Ecto neural progenitor cell (in vitro differentiated cells): ENCODE measurements at places on chromosomes 6 and 20.

- DNase-seq, result no peak
These were observed 733.7 kb downstream of the GRIK2 start for GRCh38 chr6:102127253-102127652.

DNA sequence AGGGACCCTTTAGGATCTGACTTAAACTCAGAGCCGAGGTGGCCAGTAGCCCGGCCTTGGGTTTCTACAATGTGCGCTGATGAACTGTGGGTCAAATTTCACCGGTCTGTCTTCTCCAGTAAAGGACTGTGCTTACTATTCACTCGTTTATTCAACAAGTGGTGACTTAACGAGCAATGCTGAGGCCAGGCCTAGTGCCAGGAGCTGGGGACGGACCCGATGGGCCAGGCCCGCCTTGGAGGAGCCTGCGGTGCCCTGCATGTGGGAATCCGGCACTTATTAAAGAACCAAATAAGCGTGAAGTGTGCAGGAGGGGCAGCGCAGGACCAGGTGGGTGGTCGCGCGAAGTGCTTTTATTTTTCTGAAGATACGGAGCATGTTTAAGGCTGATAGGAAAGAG lies 24.0 kb downstream of the CTCFL start:
- no peak for DNase-seq

DNA sequence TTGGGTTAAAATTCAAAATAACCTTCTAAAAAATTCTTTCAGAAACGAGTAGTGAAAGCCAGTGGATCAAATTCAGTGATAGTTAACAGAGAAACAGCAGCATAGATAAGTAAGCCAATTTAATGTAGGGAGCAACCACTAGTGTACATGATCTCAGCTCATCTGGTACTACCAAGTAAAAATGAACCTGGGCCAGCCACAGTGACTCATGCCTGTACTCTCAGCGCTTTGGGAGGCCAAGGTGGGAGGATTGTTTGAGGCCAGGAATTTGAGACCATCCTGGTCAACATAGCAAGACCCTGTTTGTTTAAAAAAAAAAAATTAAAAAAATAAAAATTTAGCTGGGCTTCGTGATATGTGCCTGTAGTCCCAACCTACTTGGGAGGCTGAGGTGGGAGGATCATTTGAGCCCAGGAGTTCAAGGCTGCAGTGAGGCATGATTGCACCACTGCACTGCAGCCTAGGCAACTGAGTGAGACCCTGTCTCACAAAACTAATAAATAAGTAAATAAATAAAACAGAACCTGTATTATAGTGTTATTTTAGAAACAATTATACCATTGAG lies 32.4 kb downstream of the CBFA2T2 start:
- no peak for DNase-seq

GRCh38 chr6:61751986-61752385 lies 534.0 kb downstream of the KHDRBS2 start:
- DNase-seq, result no peak

DNA sequence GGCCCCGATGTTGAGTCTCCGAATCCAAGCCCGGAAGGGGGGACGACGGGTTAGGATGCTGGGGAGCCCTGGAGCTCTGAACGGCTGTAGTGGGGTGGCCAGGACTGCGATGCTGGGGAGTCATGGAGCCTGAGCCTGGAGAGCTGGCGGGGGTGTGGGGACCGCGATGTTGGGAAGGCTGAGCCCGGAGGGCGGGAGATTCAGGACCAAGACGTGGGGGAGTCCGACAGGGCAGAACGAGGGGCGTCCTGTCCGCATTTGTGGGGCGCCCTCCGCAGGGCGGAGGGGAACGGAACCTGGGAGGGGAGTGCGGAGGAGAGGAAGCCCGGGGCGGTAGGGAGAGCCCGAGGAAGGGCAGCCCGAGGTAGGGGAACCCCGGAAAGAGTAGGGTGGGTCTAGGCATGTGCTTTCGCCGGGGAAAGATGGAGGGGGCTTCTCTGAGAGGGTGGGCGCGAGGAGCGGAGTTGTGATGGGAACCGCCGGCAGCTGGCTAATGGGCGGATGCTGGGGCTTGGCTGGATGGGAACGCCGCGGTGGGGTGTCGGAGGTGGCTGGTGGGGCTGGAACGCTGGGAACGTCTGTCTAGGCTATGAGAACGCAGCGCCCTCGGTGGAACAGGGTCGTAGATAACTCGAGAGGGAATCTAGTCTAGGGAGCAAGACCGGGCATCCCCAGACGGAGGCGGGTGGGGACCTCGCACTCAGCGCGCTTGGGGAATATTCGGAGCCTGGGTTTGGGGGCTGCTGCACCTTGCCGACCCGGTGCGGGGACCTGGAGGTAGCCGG lies 684 bp downstream of the PAQR8 start:
- DNase-seq, result peak; percentile 73
